Stimulated activated CD4-positive, alpha-beta T cell treated with anti-CD3 and anti-CD28 coated beads, Interleukin-12 subunit alpha, Interleukin-12 subunit beta, amount 100 ng/mL, for 48 hours (primary cell): ENCODE measurements at places on chromosomes 5 and 9.

- DNase-seq = peak; percentile 49
Observed at GRCh38 chr9:134698587-134699342, 57.2 kb downstream of the COL5A1 start.

DNA sequence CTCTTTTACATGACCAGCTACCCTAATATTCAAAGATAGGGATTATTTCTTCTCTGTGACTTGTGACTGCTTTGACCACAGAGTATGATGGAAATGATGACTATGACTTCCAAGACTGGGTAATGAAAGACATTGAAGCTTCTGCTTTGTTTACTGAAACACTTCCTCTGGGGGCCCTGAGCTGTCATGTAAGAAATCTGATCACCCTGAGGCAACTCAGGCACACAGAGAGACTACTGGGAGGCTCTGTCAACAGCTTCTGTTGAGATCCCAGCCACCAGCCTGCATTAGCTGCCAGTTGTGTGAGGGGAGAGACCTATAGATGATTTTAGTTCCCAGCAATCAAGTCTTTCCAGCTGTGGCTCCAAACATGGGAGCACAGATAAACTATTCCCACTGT lies 76.5 kb downstream of the KCTD16 start:
- no peak for DNase-seq

DNA sequence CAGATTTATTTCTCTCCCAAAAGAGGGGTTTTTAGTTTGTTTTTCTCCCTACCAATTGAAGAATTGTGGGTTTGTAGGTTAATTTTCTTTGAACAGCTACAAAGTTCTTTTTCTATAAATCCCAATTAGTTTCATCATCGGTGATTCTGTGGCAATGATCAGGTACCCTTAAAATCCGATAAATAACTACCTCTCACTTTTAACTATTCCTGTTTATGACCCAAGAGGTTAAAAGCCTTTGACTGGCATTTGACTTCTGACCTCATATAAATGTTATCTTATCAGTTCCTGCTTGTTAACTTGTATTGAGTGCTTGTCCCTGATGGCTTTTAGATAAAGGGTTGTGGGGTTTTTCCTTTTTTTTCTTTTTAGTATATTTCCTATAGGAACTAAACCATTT lies 124.4 kb upstream of the TMEM161B start:
- DNase-seq = no peak

DNA sequence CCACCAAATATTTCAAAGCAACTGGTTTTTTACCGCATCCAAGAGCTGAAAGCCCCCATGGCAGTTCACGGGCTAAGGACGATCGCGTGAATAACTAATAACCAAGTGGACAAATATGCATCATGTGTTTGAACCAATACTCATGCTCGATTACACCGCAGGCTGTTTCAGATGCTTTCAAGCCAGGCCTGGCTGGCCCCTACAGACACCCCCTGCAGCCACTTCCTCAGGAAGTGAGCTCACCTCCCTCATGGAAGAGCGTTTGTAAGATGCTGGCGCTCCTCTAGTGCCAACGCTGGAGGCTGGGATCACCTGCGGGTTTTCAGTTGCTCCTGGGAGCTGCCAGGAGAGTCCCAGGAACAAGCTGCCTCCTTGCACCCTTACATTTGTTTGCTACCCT lies 53.9 kb upstream of the PTCH1 start:
- no peak for DNase-seq

GRCh38 chr9:93309889-93310425 lies 126.0 kb downstream of the WNK2 start:
- DNase-seq = no peak

DNA sequence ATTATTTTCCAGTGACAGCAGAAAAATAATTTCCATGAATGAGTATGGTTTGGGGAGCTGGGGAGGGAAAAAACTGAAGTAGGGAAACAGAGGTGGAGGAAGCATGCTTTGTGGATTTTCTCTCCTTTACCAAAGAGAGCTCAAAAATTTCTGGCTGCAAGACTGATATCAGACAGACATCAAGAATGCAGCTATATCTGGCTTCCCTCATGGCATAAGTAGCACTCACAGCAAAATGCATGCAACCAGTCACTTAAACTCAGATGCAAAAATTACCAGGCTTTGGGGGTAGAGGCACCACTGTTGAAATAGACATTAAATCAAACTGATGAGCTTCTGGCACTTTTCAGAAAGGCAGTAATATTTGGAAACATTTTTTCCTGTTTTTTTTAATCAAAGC lies 196.9 kb downstream of the TSSK1B start:
- DNase-seq = no peak

GRCh38 chr9:72453797-72454196 lies 67.6 kb upstream of the TMC1 start:
- no peak for DNase-seq

DNA sequence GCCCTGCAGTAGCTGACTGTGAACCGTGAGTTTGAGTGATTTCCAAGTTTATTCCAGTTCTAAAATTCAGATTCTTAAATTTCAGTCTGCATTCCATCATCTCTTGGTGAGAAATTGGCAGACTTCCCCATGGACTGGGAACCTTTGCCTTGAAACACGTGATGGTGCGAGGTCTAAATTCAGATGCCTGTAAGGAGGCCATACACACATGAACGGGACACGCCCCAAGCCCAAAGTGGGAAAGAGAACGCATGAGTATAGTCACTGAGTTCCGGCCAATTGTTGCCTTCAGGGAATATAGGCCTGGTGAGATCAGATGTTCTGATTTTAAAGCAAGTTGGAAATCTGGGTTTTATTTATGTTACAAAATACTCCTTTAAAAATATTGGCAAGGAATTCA lies 1084.4 kb upstream of the WWC1 start:
- no peak for DNase-seq

DNA sequence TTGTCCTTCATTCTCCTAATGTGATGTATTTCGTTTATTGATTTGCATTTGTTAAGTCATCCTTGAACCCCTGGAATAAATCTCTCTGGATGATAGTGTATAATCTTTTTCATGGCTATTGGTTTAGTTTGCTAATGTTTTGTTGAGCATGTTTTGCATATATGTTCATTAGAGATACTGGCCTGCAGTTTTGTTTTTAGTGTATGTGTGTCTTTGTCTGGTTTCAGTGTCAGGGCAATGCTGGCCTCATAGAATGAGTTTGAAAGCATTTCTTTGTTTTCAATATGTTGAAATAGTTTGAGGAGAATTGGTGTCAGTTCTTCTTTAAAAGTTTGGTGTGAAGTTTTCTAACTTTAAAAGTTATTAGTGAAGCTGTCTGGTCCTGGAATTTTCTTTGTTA lies 149.6 kb upstream of the ATP10B start:
- no peak for DNase-seq

- no peak for DNase-seq
Observed at GRCh38 chr9:136582977-136583735, 37.3 kb upstream of the NOTCH1 start.

DNA sequence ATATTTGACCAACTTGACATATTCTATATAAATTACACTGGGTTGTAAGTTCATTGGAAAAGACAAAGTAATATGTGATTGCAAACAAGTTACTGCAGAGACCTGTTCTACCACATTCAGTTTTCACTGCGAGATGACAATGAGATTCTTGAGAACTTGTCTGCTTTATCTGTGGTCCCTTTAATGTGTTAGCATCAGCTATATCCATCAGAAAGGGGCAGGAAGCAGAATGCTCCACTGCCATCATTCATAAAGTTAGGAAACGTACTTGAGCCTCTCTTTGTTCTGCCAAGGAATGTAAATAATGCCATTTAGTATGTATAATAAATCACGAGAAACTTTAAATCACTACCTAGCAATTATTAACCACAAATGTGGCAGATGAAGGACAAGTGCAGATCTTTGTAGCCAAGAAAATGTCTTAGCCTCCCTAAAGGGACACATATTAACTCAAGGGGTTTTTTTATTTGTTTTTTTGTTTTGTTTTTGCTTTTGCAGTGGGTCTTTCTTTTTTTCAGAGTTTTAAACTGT lies 59.4 kb downstream of the GIN1 start:
- no peak for DNase-seq

- DNase-seq = no peak
Observed at GRCh38 chr9:99025616-99026270, 79.2 kb upstream of the TGFBR1 start.

- DNase-seq = no peak
Observed at GRCh38 chr5:56638061-56638621, 177.2 kb upstream of the MAP3K1 start.

GRCh38 chr9:2493529-2493928 lies 128.1 kb upstream of the VLDLR start:
- no peak for DNase-seq

- no peak for DNase-seq
Observed at GRCh38 chr5:33936381-33937016, at the start of gene RXFP3. RXFP3 (plus strand) TSS chr5:33936386; CDS start chr5:33936741, 355 bp downstream.

GRCh38 chr9:108565651-108566378 lies 290.0 kb downstream of the ACTL7B start:
- DNase-seq = no peak

- no peak for DNase-seq
Observed at GRCh38 chr9:78112004-78112403, 80.4 kb upstream of the GNAQ start.

- peak; percentile 65 for DNase-seq
Observed at GRCh38 chr9:89604729-89605464, at the start of gene GADD45G. GADD45G (plus strand) TSS chr9:89605012; CDS start chr9:89605122, 110 bp downstream.

DNA sequence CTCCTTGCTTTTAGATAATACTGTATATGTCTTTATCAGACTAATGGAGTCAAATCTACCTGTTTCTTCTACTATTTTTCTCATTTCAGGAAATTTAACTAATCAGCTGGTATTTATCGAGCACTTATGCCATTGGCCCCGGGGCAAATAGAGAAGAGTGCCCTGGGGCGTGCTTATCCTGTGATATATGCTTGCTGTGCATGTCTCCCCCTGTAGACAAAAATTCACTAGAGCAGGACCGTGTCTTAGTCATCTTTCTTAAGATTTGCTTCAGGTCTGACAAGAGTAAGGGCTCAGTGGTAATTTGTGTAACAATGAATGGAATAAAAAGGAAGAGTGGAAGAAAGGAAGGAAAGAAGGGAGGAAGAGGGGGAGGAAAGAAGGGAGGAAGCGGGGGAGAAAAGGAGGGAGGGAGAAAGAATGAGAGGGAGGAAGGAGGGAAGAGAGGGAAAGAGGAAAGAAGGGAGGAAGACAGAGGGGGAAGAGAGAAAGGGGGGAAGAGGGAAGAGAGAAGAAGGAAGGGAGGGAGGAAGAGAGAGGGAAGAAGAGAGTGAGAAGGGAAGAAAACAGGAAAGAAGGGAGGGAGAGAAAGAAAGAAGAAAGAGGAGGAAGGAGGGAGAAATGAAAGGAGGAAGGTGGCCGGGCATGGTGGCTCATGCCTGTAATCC lies 295.7 kb upstream of the PANK3 start:
- no peak for DNase-seq
